ENCODE measurements at places on chromosomes 4 and X. TPM values are rescaled to one million over a fixed set of nuclear protein-coding genes. Genes with fewer than 3 reads are reported as not detected.

The VMA21 gene
- 45.1 TPM for total RNA-seq

The H2BW1 gene
- not detected for total RNA-seq

The ZMYM3 gene
- 18.1 TPM for total RNA-seq

The FAM241A gene
- 0.39 TPM for total RNA-seq
